Stimulated activated CD4-positive, alpha-beta T cell treated with anti-CD3 and anti-CD28 coated beads, TNF-alpha, amount 100 ng/mL, for 24 hours (primary cell): ENCODE measurements at places on chromosomes 13 and 19.
A peak's percentile ranks its signal among the peaks of the same experiment; 100 is the strongest.

- DNase-seq: no peak
These were observed 58.1 kb downstream of the MYH14 start for GRCh38 chr19:50261446-50261970.

DNA sequence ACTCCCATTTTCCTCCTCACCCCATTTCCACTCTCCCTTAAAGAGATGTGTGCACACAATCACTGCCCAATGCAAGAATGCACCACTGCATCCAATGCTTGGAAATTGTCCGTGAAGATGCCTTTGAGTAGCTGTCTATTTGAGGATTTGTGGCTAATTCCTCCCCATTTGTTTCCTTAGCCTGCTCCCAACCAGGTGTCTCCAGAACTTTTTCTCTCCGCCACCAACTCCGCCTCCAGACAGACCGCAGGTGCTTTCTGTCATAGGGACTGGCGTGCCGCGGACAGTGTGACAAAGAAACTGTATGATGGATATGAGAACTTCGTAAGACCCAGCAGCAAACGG lies 461 bp upstream of the TM9SF2 start:
- no peak for DNase-seq

DNA sequence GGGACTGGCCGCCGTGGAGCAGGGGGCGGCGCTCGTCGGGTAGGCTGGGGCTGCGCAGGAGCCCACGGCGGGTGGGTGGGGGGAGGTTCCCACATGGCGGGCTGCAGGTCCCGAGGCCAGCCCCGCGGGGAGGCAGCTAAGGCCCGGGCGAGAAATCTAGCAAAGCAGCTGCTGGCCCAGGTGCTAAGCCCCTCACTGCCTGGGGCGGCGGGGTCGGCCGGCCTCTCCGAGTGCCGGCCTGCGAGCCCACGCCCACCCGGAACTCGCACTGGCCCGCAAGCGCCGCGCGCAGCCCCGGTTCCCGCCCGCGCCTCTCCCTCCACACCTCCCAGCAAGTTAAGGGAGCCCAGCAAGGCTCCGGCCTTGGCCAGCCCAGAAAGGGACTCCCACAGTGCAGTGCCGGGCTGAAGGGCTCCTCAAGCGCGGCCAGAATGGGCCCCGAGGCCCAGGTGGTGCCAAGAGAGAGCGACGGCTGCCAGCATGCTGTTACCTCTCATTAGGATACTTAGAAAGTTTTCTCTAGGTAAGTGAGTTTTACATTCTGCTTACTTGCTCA lies 1463.5 kb upstream of the MIR17HG start:
- DNase-seq: no peak

GRCh38 chr13:109369353-109370052 lies 416.9 kb downstream of the IRS2 start:
- DNase-seq: no peak

GRCh38 chr13:48561466-48562235 lies 28.8 kb upstream of the RCBTB2 start:
- DNase-seq: no peak

GRCh38 chr19:49767381-49767780 lies 580 bp downstream of the AP2A1 start:
- no peak for DNase-seq

GRCh38 chr19:39401549-39402345 lies 4.9 kb upstream of the ZFP36 start:
- DNase-seq: peak; percentile 50

- no peak for DNase-seq
These were observed 7.7 kb upstream of the BRD4 start for GRCh38 chr19:15340086-15340485.

DNA sequence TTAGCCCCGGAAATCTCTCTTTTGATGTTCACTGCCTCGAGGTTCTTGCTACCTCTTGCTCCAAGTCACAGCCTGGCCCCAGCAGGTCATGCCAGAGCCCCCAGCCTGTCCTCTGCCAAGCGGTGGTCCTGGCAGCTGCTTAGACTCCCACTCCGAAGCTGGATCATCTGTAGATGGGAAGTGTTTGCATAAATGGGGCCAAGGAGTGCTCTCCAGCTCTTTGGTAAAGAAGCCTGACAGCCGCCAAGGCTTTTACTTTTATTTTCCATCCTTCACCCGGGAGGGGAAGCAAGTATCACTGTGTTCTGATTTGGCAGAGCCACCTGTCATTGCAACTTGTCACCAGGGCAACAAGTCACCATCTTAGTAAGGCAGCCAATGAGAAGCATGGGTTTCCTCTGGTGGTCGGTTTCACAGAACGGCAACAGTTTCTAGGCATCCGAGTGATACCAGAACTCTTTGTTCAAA lies 10.6 kb upstream of the RETN start:
- peak; percentile 31 for DNase-seq

- no peak for DNase-seq
These were observed 3.8 kb downstream of the RNF126 start for GRCh38 chr19:658916-659839.

- DNase-seq: no peak
These were observed 39.9 kb downstream of the DPRX start for GRCh38 chr19:53671663-53672062.

DNA sequence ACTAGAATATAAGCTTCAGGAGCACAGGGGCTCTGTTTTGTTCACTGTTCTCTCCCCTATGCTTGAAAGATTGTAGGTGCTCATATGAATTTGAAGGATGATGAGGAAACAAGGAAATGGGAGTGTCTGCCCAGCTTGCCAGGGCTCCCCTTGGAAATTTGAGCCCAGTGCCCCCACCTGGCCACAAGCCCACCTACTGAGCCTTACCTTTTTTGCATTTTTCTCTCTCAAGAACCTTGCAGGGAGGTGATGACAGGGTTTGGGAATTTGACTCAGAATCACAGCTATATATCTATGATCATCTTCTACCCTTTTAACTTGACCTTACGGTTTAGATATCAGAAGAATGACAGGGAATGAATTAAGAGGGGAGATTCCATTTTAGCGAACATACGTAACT lies 33.8 kb downstream of the SERP2 start:
- no peak for DNase-seq

DNA sequence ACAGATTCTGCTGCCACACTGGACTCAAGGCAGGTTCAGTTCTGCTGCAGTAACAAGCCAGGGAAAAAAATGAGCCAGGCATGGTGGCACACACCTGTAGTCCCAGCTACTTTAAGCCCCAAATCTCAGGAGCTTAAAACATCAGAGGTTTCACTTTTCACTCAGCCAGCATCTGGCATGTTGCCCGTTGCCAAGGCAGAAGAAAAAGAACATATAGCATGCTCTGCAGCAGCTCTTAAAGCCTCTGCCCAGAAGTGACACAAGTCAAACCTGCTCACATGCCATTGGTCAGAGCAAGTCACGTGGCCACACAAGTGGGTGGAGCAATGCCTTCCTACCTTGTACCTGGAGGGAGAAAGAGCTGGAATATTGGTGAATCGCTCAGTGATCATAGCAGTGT lies 14.7 kb upstream of the ADGRE5 start:
- DNase-seq: peak; percentile 81

DNA sequence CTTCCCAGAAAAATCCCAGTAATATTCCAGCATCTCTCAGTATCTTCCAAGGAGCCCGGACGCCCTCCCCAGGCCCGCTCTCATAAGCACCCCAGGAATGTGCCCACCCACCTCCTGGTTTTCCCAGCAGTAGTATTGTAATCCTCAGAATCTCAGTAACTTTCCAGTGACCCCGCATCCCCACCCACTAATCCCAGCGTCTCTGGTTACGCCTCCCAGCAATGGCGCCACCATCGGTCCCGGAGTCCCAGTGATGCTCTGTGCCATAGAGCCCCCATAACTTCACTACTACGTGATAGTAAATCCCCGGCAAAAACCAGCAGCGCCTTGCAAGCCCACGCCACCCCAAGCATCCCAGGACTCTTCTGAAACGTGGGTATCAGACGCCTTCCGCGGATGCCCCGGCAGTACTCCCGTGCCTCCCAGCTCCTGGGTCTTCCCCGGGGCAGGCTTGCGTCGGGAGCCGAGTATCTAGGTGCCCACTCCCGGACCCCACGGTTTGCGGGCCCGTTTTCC lies 928 bp upstream of the PNPLA6 start:
- peak; percentile 28 for DNase-seq

DNA sequence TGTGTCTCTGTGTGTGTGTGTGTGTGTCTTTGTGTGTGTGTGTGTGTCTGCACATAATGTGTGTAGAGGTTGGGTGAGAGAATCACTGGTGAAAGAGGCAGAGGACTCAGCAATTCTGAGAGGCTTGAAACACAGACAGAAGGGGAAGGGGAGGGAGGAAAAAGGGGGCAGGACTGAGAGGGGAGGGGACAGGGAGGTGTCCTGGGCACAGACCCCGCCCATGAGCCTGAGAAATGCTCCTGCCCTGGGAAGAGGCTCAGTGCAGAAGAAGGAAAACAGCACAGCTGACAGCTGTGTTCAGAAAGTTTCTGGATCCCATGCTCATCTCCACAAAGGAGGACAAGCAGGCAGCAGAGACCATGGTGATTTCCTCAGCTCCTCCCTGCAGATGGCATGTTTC lies 59.1 kb upstream of the CEACAM8 start:
- DNase-seq: no peak

- DNase-seq: no peak
These were observed at the start of gene CGB7 for GRCh38 chr19:49057636-49058234. TSS of gene CGB7 (minus strand) at chr19:49057749. CDS start at chr19:49055375, 2,374 bp downstream.

DNA sequence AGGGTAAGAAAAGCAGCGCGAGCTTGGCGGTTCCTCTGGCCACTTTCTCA lies at the start of gene DMRTC2:
Gene DMRTC2, plus strand, starts transcription at position 42 of the 50 bp plus-strand sequence. CDS start 2,387 bp downstream, outside the sequence.
- DNase-seq: no peak

- DNase-seq: no peak
These were observed 118.3 kb upstream of the STARD13 start for GRCh38 chr13:33403807-33404362.

DNA sequence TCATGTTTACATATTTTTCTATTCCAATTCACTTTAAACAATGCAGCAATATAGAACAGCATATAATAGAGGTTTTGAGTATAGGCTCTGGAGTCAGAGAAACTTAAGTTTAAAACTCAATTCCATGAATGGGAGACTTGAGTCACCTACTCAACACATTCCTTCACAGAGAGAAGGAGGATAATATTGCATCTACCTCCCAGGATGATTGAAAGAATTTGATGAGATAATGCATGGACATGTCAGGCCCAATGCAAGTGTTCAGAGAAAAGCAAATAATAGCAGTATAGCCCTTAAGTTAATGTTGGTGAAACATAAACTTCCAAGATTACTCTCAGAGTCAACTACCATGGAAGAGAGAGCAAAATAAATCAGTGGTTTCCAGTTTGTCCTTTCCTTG lies 170.2 kb downstream of the DCLK1 start:
- DNase-seq: no peak

DNA sequence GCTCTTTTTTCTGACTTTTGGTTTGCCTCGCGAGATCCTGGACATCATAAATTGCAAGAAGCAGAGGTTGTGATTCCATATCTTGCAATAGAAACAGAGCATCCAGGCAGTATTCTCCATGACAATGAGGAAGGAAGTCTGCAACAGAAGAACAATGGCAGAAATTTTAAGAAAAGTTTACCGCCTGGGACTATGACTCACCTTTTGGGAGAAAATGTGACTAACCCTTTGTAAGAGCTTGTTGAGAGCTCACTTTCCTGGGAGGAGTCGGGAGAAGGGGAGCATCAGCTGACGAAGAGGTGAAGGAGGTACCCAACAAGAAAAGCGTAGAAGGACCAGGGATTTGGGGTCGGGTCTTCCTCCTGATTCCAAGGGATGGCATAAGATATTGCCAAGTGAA lies 34.3 kb upstream of the TNFSF11 start:
- DNase-seq: no peak

DNA sequence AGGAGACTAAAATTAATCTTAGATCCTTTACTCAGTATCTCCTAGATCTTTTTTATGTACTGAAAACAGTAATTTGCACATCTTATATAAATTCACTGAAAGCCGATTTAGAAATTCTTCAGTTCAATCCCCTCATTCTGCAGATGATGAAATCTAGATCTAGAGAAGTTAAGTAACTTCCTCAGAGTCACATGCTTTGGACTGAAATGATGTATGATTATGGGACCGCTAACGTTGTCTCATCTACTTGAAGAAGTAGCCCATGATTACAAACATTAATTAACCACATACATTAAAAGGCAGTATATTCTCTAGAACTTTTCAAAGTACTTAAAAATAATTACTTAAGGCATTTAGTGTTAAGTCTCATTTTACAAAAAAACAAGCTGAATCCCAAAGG lies 37.8 kb downstream of the ELF1 start:
- no peak for DNase-seq

DNA sequence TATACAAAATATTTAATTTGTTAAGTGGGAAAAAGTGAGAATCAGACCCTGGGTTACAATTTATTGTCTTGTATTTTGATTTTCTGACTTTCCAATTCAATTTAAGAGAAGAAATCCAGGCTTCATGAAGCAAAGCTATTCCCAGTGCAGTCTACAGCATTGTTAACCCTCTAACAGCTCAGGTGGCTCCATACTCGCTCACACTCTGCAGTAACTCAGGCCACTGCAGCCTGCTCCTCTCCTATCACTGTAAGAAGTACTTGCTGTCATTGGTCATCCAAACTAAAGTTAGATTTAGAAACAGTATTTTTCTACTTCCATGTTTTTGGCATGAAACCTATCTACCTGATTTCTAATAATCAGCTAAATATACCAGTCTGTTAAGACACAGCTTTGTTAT lies 830.3 kb downstream of the PCDH9 start:
- no peak for DNase-seq

- peak; percentile 62 for DNase-seq
These were observed 8.0 kb downstream of the NAPSA start for GRCh38 chr19:50357178-50358100.

DNA sequence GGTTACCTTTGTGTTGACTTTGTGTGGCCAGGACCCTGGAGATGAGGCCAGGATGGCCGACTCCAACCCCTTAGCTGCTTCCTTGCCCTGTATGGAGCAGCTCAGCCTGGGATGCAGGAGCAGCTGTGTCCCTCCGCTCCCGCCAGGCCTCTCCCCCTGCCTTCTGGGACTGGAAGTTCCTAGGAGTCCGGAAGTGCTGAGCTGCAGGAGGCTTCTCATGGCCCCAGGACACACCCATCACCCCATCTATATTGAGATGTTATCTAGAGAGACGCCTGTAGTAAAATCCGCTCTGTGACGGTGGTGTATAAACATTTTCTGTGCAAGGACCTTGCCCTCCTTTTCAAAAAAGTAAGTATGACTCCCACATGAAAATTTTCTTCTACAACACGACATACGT lies 27.0 kb downstream of the WTIP start:
- DNase-seq: no peak

DNA sequence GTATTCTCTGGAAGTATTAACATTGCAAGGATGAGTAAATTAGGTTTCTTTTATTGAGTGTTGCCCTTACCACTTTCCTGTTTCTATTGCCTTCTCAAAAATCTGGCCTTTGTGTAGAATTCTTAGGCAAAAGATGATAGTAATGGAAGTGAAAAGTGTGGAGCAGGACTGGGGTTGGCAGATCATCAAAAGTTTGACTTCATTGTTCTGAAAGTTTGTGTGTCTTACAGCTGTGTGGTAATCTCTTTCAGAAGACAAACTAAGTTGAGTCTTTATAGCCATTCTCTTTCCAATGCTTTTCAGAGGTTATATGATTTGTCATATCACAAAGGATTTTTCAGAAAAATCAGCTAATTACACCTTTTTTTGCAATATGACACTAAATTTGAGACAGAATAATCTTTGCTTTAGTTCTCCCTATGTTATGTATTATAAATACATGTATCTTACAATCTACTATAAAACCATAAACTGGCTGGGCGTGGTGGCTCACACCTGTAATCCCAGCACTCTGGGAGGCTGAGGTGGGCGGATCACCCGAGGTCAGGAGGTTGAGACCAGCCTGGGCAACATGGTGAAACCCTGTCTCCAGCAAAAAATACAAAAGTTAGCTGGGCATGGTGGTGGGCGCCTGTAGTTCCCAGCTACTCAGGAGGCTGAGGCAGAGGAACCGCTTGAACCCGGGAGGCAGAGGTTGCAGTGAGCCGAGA lies 8.7 kb upstream of the KCNRG start:
- no peak for DNase-seq

- DNase-seq: no peak
These were observed 506.7 kb upstream of the PCDH9 start for GRCh38 chr13:67736646-67737420.
